Vagina (tissue), 2 donors: ENCODE measurements at places on chromosomes 1 and 21.
A peak's percentile ranks its signal among the peaks of the same experiment; 100 is the strongest.

DNA sequence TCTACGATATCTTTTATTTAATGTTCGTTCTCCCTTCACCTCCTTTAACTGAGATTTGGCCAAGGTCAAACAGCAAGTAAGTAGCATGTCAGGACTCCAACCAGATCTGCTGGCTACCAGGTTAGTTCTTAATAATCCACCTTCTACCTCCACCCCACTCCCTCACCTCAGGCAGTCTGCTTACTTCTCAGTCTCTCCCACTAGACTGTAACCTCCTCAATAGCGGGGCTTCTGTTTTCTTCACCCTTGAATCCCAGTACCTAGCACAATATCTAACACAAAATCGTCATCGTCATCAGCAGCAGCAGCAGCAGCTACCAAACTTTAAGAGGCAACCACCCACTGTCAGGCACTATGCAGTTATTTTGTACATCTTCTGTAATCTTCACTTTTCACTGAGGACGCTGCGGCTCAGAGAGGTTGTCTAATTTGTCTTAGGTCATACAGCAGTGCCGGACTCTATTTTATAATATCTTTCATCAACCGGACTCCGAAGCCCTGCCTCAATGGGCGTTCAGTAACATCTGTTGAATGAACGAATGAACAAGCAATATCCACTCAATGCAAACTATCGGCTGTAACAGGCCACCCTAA, 859 bp upstream of the MAGI3 start:
- H3K27me3 ChIP-seq = no peaks in the 10 kb centered on the region
- DNase-seq = no peak
- H3K4me3 ChIP-seq = peak overlapping the region; percentile 84

GRCh38 chr1:27687906-27688305, 15.9 kb upstream of the IFI6 start:
- DNase-seq = no peak
- no peak overlapping the region for H3K27ac ChIP-seq
- no peak overlapping the region for H3K4me3 ChIP-seq
- H3K27me3 ChIP-seq = no peaks in the 10 kb centered on the region
- H3K4me1 ChIP-seq = no peaks in the 10 kb centered on the region

GRCh38 chr21:27570306-27570868, 603.5 kb upstream of the ADAMTS5 start:
- H3K36me3 ChIP-seq = no peaks in the 10 kb centered on the region
- H3K4me1 ChIP-seq = no peaks in the 10 kb centered on the region
- no peak overlapping the region for H3K4me3 ChIP-seq
- DNase-seq = no peak

GRCh38 chr1:175676991-175677390, 66.4 kb downstream of the TNR start:
- no peak for DNase-seq
- no peak overlapping the region for H3K27ac ChIP-seq
- no peaks in the 10 kb centered on the region for H3K4me1 ChIP-seq
- H3K27me3 ChIP-seq = no peaks in the 10 kb centered on the region
- H3K4me3 ChIP-seq = no peak overlapping the region
- no peaks in the 10 kb centered on the region for H3K36me3 ChIP-seq

GRCh38 chr1:205170532-205171269, 40.8 kb downstream of the DSTYK start:
- no peak overlapping the region for H3K4me3 ChIP-seq
- peaks cover 10% of the 10 kb centered on the region for H3K4me1 ChIP-seq
- H3K27ac ChIP-seq = no peak overlapping the region
- DNase-seq = no peak
- H3K36me3 ChIP-seq = no peaks in the 10 kb centered on the region
- no peaks in the 10 kb centered on the region for H3K27me3 ChIP-seq

GRCh38 chr1:113057006-113057405, 16.0 kb upstream of the LRIG2 start:
- no peak overlapping the region for H3K27ac ChIP-seq
- H3K4me1 ChIP-seq = no peaks in the 10 kb centered on the region
- no peaks in the 10 kb centered on the region for H3K27me3 ChIP-seq

- H3K27ac ChIP-seq = no peak overlapping the region
- H3K4me3 ChIP-seq = no peak overlapping the region
- H3K36me3 ChIP-seq = no peaks in the 10 kb centered on the region
- no peak for DNase-seq
Observed at GRCh38 chr1:48654606-48655210, 122.0 kb downstream of the BEND5 start.

DNA sequence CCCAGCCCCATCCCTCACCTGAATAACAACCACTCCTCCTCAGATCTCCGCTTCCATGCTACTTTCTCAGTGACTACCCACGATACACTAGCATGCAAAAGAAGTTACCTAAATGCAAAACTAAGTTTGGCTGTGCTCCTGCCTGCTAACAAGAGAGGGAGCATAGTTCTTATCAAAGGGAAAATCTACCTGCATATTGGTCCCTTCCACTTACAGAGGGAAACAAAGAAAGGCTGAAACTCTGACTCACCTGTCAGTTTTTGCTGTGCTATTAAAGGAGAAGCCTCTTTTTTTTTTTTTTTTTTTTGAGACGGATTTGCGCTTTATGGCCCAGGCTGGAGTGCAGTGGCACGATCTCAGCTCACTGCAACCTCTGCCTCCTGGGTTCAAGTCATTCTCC, 43.8 kb upstream of the RAVER2 start:
- no peaks in the 10 kb centered on the region for H3K27me3 ChIP-seq
- no peak for DNase-seq
- H3K4me1 ChIP-seq = no peaks in the 10 kb centered on the region
- no peak overlapping the region for H3K27ac ChIP-seq
- H3K4me3 ChIP-seq = no peak overlapping the region
- no peaks in the 10 kb centered on the region for H3K36me3 ChIP-seq

DNA sequence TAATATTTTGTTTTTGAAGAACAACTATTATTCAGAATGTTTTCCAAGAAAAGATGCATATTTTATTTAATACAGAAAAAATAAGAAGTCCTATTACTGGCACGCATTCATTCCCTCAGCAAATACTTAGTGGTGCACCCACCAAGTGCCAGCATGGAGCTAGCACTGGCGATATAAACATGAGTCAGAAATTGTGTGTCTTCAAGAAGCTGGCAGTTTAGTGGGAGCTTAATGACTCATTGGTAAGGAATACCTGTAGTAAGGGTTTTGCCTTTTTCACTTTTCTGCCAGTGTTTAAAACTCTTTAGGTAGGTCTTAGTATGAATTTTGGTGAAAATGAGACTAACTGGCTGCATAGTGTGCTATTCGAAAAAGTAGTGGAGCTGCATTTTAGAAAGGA, 6.3 kb downstream of the MAGI3 start:
- DNase-seq = no peak
- H3K36me3 ChIP-seq = no peaks in the 10 kb centered on the region
- H3K4me3 ChIP-seq = no peak overlapping the region
- no peaks in the 10 kb centered on the region for H3K27me3 ChIP-seq

DNA sequence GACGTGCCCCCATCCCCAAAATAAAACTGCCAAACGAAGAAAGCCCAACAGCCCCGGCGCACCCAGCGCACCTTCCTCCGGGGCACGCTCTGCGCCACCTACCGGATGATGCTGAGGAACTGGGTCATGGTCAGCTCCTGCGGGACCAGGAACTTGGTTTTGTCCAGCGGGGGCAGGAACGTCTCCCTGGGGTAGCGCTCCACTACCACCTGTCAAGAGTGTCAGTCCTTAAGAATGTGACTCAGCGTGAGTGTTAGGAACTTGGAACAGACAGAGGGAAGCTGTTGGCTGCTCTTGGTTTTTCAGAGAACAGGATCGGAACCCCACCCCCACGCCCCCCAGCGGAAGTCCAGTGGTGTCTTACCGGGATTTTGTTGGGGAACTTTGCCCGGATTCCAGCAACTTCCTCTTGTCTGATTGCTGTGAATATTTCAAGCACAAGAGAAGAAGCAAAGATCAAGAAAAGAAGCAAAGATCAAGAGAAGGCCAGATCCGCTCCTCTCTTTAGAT, 431 bp downstream of the MAP1LC3C start:
- no peaks in the 10 kb centered on the region for H3K4me1 ChIP-seq
- H3K27ac ChIP-seq = no peak overlapping the region
- DNase-seq = no peak
- peak overlapping the region; percentile 21 for H3K4me3 ChIP-seq
- no peaks in the 10 kb centered on the region for H3K27me3 ChIP-seq

DNA sequence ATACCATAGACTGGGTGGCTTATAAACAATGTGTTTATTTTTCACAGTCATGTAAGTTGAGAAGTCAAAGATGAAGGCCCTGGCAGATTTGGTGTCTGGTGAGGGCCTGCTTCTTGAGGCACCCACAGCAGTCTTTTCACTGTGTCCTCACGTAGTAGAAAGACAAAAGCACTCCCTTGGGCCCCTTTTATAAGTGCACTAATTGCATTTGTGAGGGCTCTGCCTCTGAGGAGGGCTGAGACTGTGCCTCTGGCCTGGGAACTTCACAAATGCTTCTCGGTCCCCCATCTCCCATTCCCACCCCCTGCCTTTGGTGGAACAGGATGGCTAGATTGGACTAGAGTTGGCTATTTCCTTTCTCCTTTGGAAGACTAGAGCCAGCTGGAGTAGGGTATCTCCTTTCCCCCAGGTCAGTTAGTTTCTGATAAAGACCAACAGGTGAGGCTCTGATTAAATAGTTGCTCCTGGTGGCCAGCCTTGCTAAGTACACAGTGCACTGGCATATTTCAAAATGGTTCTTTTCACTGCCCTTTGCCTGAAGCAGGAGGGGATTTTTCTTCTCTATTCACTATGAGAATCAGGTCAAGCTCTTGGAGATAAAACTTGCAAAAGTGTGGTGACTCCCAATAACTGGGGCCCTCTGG, 82.9 kb downstream of the PLPPR4 start:
- no peak overlapping the region for H3K4me3 ChIP-seq
- H3K27ac ChIP-seq = no peak overlapping the region
- H3K27me3 ChIP-seq = no peaks in the 10 kb centered on the region
- DNase-seq = no peak
- H3K4me1 ChIP-seq = no peaks in the 10 kb centered on the region

GRCh38 chr1:154502744-154503115, 518 bp upstream of the SHE start:
- peaks cover 16% of the 10 kb centered on the region for H3K4me1 ChIP-seq
- H3K27me3 ChIP-seq = peaks cover 15% of the 10 kb centered on the region
- DNase-seq = no peak
- H3K27ac ChIP-seq = no peak overlapping the region
- no peaks in the 10 kb centered on the region for H3K36me3 ChIP-seq
- H3K4me3 ChIP-seq = peak overlapping the region; percentile 59

- no peaks in the 10 kb centered on the region for H3K27me3 ChIP-seq
- H3K27ac ChIP-seq = no peak overlapping the region
- no peaks in the 10 kb centered on the region for H3K36me3 ChIP-seq
- peaks cover 12% of the 10 kb centered on the region for H3K4me1 ChIP-seq
- no peak for DNase-seq
Observed at GRCh38 chr1:202235856-202236837, 42.5 kb downstream of the LGR6 start.

GRCh38 chr21:29005696-29006095, 13.0 kb upstream of the LTN1 start:
- H3K36me3 ChIP-seq = peaks cover 13% of the 10 kb centered on the region
- DNase-seq = no peak
- H3K4me3 ChIP-seq = no peak overlapping the region
- H3K27ac ChIP-seq = no peak overlapping the region
- no peaks in the 10 kb centered on the region for H3K27me3 ChIP-seq

- H3K27ac ChIP-seq = no peak overlapping the region
- no peaks in the 10 kb centered on the region for H3K36me3 ChIP-seq
- H3K4me3 ChIP-seq = no peak overlapping the region
Observed at GRCh38 chr1:90823686-90824085, 106.6 kb upstream of the BARHL2 start.

DNA sequence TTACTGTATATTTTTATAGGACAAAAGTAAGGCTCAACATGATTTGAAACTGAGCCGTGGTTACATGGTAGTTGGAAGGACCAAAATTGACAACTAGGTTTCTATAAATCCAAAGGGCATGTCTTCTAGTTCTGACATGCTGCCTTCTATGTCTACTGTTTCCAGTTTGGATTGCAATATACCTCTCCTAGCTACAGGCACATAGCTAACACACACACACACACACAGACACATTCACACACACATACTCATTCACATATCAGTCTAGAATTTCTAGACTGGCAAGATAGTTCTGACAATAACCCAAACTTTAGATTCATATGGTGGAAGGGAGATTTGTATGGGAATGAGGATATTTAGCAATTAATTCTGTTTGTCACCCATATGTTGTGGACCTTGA, 544.8 kb upstream of the CAMK1G start:
- no peak overlapping the region for H3K27ac ChIP-seq
- H3K4me3 ChIP-seq = no peak overlapping the region
- no peak for DNase-seq
- no peaks in the 10 kb centered on the region for H3K4me1 ChIP-seq
- no peaks in the 10 kb centered on the region for H3K27me3 ChIP-seq

DNA sequence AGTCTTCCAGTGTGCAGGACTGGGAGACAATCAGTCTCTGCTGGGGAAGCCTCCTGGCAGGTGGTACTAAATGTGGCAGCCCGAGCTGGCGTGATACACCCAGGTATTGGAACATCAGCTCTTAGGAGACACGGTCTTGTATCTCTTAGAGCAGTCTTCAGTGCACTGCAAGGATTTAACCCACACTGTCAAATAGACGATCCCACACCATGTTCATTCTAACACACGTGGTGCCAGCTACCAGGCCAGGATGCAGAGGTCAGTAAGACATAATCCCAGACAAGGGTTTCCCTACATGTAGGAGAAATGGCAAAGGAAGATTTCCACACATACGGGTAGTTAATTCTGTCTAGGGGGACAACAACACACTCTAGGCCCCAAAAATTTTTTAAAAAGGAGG, 8.7 kb downstream of the TRIM11 start:
- no peaks in the 10 kb centered on the region for H3K36me3 ChIP-seq
- no peak for DNase-seq
- H3K4me1 ChIP-seq = peaks cover 15% of the 10 kb centered on the region
- H3K4me3 ChIP-seq = no peak overlapping the region

DNA sequence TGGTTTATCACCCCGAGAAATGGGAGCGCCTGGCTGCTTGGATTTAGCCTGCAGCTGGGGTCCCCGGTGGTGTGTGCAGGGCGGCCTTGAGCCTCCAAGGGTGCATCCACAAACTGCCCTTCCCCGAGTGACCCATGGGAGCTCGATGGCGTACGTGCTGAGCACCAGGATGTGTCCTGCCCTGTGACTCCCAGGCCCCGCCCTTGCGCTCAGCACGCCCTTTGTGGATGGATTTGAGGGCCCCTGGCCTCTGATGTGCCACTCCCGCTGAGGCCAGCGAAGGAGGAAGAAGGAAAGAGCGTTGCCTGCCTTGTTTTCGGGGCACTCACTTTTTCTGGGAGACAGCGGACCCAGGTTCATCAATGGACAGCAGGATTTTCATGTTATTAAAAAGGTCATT, 1.7 kb upstream of the TFF3 start:
- no peak overlapping the region for H3K4me3 ChIP-seq
- H3K27me3 ChIP-seq = no peaks in the 10 kb centered on the region
- H3K36me3 ChIP-seq = no peaks in the 10 kb centered on the region
- H3K4me1 ChIP-seq = no peaks in the 10 kb centered on the region
- H3K27ac ChIP-seq = no peak overlapping the region
